8988T (cell line): ENCODE measurements at places on chromosomes 12 and 14.

GRCh38 chr12:130574402-130574801 is 141.7 kb downstream of the RIMBP2 start:
- DNase-seq: no peak

- DNase-seq: no peak
Measured at GRCh38 chr12:12138203-12139154, 67.7 kb downstream of the BCL2L14 start.

DNA sequence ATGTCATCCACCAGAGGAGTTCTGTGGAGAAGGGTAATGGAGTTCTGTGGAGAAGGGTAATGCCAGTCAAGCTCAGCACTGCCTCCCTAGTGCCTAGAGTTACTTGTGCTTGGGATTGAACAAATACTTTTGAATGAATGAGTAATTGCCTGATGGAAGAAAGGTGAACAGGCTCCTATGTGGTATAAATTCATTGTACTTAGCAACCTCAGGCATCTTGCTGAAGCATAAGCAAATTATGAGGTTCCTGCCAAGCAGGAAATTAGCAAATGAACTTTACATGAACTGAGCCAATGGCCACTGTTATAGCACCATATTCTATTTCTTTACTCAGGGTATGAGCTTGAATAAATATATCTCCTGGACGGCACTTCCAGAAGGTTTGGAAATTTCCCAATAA is 1047.2 kb downstream of the SLC6A15 start:
- no peak for DNase-seq

DNA sequence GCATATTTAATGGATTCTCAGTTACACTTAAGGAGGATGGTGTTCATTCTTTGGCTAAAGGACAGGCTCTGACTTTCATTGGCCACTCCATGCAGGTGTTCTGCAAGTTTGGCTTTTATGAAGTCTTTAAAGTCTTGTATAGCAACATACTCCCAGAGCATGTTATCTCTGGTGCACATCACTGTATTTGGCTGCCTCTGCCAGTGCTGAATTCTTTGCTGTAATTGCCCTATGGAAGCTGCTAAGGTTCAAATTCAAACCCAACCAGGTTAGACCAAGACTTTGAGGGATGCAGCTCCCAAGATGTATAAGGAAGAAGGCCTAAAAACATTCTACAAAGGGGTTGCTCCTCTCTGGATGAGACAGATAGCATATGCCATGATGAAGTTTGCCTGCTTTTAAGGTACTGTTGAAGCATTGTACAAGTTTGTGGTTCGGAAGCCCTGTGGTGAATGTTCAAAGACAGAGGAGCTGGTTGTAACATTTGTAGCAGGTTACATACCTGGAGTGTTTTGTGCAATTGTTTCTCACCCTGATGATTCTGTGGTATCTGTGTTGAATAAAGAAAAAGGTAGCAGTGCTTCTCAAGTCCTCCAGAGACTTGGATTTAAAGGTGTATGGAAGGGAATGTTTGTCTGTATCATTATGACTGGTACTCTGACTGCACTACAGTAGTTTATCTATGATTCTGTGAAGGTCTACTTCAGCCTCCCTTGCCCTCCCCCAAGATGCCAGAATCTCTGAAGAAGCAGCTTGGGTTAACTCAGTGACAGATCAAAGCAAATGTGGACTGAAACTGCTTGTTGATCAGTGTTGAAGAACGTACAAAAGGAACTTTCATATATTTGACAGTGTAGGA is 19.4 kb downstream of the TMEM116 start:
- DNase-seq: no peak

GRCh38 chr12:131755305-131756113 is 44.6 kb downstream of the SFSWAP start:
- peak; percentile 46 for DNase-seq

GRCh38 chr12:15143467-15143866 is 77.8 kb downstream of the RERG start:
- DNase-seq: no peak

GRCh38 chr14:64417055-64417770 is 29.1 kb downstream of the MTHFD1 start:
- DNase-seq: no peak

DNA sequence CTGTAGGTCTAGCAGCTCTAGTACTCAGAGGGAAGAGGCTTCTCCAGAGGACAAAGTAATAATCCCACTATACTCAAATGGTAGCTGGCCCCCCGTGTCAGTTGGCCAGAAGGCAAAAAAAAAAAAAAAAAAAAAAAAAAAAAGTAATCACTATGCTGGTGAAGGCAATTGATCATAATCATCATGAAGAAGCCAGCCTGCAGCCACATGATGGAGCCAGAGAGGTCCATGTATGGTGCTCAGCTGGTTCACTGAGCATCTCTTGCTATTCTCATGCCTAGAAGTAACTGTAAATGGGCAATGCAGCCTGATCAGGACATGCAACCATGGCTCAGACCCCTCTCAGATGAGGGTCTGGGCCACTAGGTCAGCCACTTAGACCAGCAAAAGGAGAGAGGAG is 378.8 kb downstream of the MED13L start:
- DNase-seq: no peak

DNA sequence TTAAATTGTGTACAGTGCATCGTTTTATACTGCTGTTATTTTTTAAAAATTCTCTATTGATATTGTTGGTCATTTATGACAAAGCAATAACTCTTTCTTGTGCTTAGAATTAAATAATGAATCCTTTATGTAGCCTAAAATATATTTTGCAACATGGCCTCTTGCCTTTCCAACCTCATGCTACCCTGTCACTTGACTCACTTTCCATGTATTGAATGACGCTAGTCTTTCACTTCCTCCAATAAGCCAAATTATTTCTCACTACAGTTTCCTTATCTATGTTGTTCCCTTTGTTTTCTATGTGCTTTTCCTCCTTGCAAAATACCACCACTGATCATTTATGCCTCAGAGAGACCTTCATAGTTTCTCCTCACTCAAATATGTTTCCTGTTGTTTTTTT is 16.3 kb upstream of the EPYC start:
- no peak for DNase-seq

GRCh38 chr14:20697273-20698017 is 8.9 kb downstream of the ANG start:
- no peak for DNase-seq

DNA sequence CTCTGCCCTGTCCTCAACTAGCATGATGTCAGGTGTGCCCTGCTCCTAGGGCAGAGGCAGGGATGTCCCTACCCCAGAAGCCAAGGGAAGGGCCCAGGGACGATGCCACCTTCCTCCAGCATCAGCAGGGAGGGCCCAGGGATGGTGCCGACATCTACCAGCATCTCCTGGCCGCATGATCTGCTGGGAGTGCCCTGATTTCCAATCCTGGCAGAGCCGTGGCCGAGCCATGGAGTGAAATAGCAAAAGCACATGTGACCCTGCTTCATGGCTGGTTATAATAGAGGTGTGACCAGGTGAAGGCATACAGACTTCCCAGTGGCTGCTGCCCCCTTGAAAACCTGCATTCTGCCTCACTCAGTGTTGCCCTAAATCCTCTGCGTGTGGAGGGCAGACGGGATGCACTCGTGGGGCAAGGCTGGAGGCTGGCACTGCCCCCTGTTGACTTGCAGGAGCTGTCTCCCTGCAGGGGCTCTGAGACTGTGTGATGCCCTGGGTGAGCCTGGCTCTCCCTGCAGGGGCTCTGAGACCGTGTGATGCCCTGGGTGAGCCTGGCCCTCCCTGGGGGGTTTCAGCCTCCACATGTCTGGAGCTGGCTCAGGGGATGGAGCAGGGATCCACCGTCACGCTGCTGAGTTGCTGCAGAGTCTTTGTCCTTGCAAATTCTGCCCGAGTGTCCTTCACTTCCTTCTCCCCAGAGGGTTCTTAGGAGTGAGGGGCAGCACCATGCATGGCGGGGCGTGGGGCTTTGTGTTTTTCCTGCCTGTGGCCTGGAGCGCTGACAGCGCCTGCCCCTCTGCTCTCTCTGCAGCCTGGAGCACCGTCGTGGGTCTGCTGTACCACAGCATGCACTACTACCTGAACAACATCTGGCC is 51.7 kb downstream of the ADGRD1 start:
- DNase-seq: no peak
